ENCODE measurements at places on chromosomes 1 and 21. TPM values are rescaled to one million over a fixed set of nuclear protein-coding genes. Genes with fewer than 3 reads are reported as not detected.
A peak's percentile ranks its signal among the peaks of the same experiment; 100 is the strongest.

Gene GPX7
- total RNA-seq = 29.4 TPM

Gene OR6N2
- not detected for total RNA-seq

Gene AQP10
- total RNA-seq = not detected

DNA sequence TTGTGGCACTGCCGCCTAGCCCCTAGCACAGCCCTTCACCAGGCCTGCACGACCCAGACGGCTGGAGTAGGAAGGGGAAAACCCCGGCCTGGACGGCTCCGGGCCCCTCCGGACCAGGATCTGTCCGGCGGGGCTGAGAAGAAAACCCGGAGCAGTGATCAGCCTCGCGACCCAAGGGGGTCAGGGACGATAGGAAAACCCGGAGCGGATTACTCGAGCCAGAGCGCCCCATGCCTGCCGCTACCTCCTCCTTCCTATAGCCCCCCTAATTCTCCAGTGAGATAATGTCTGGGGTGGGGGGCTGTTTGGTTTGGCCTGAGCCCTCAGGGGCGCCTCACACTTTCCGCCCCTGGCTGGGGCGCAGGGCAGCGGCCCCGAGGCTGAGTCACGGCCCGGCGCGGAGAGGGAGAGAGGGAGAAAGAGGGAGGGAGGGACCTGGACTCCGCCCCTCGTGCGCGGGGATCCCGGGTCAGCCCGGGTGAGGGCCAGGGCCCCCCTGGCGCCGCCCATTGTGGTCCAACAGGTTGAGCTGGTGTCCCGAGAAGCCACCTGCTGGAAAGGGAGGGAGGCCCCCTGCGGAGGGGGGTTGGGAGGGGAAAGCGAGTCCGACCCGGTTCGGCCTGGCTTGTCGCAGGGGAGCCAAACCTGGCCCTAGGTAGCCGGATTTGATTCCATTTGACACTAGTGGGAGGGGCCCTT, 1.7 kb upstream of the ZBTB7B start:
- peak overlapping the region; percentile 85 for H3K27ac ChIP-seq
- peak; percentile 91 for DNase-seq
- peaks cover 3% of the 10 kb centered on the region for H3K36me3 ChIP-seq
- H3K4me1 ChIP-seq = peaks cover 46% of the 10 kb centered on the region
- H3K27me3 ChIP-seq = peaks cover 20% of the 10 kb centered on the region

DNA sequence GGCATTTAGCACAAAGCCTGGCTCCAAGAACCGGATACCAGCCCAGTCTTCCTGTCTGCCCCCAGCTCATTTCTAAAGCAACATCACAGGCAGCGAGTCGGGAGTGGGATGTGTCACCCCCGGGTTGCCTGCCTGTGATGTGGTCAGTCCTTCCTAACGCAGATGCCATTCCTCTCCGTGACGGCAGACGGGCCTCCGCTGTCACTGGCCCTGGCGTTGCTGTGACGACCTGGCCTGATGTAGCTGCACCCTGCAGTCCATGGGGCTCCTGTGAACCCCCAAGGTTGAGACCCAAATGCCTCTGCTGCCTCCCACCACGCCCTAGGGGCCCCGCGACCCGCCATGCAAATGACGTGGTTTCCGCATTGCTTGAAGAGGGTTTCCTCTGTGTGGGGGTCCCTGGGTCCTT, 12.3 kb downstream of the TNFRSF1B start:
- no peaks in the 10 kb centered on the region for H3K27me3 ChIP-seq
- peaks cover 59% of the 10 kb centered on the region for H3K36me3 ChIP-seq
- peaks cover 83% of the 10 kb centered on the region for H3K4me1 ChIP-seq

GRCh38 chr21:35106246-35106835, 57.2 kb upstream of the RUNX1 start:
- DNase-seq = no peak
- no peaks in the 10 kb centered on the region for H3K27me3 ChIP-seq
- H3K36me3 ChIP-seq = no peaks in the 10 kb centered on the region
- no peak overlapping the region for H3K4me3 ChIP-seq
- H3K4me1 ChIP-seq = no peaks in the 10 kb centered on the region

Data from activated naive CD8-positive, alpha-beta T cell treated with anti-CD3 and anti-CD28 coated beads for 36 hours (primary cell).